ENCODE measurements at places on chromosomes 16 and 17. TPM values are rescaled to one million over a fixed set of nuclear protein-coding genes. Genes with fewer than 3 reads are reported as not detected.

COTL1 gene
- 72.9 TPM for total RNA-seq

NTN3 gene
- total RNA-seq, result 0.18 TPM

KCNH6 gene
- total RNA-seq, result 0.11 TPM

TBC1D26 gene
- total RNA-seq, result not detected
